ENCODE measurements at places on chromosomes 1 and 21. TPM values are rescaled to one million over a fixed set of nuclear protein-coding genes. Genes with fewer than 3 reads are reported as not detected.

Gene CASQ2
- total RNA-seq, result 0.64 TPM

DNA sequence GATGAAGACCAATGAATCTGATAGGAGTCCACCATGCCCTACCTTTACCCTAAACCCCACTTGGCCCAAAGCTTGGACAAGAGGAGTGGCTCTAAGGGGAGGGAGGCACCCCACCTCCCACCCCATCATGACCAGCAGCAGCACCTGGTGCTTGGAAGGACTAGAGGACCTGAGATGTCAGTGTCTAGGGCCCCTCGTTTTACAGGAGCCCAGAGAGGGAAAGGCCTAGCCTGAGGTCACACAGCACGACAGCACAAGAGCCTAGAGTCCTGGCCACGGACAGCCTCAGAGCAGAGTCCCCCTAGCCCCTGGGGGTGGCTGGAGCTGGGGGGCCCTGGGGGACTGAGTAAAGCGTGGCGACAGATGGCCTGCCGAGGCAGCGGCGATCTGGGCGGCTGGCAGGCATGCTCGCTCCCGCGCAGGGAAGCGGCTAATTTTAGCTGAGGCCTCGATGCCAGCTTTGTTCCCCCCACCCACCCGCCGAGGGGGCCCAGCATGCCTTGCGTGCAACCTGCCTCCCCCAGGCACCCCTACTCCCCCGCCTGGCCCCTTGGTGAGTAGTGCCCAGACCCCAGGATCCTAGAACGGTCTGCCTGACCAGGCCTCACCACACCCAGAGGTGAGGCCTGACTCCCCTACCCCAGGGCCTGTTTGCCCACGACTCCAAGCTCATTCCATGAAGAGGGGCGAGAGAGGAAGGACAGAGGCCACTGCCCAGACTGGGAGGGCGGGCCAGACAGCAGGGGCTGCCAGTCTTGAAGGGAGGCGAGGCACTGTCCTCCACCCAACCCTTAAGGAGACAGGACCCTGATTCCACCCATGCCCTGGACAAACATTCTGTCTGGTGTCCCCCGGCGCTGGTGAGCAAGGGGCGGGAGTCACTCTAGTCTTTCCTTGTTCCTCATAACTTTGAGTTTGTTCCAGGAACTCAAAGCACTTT is 39.0 kb downstream of the AHDC1 start:
- DNase-seq, result peak; percentile 69

- DNase-seq, result no peak
These were observed 15.3 kb downstream of the NPHP4 start for GRCh38 chr1:5976726-5977493.

GRCh38 chr1:157849229-157849875 is 7.7 kb upstream of the CD5L start:
- no peak for DNase-seq

Measured in cerebellum (tissue), 4 donors.